ACHN (cell line): ENCODE measurements at places on chromosomes 13 and 19.
A peak's percentile ranks its signal among the peaks of the same experiment; 100 is the strongest.

- DNase-seq: no peak
Observed at GRCh38 chr19:17200408-17201079, 14.6 kb upstream of the USE1 start.

GRCh38 chr13:93364166-93364565 lies 137.6 kb downstream of the GPC6 start:
- DNase-seq: no peak

DNA sequence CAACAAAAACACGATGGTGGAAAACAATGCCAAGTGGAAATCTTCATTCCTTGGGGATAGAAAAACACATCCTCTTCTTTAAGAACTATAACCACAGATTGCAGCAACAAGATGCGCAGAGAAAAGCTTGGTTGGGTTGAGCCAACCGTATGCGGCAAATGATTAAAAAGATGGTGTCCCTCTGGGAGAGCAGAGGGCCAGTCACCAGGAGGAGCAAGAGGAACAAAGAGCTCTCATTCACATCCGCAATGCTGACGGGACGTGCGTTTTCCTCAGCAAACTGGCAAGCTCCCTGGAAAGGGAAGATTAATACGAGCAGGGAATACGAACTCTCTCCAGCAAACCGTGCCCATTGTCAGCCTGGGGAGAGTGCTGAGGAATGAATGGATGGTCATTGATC lies 141.6 kb downstream of the KATNAL1 start:
- no peak for DNase-seq

DNA sequence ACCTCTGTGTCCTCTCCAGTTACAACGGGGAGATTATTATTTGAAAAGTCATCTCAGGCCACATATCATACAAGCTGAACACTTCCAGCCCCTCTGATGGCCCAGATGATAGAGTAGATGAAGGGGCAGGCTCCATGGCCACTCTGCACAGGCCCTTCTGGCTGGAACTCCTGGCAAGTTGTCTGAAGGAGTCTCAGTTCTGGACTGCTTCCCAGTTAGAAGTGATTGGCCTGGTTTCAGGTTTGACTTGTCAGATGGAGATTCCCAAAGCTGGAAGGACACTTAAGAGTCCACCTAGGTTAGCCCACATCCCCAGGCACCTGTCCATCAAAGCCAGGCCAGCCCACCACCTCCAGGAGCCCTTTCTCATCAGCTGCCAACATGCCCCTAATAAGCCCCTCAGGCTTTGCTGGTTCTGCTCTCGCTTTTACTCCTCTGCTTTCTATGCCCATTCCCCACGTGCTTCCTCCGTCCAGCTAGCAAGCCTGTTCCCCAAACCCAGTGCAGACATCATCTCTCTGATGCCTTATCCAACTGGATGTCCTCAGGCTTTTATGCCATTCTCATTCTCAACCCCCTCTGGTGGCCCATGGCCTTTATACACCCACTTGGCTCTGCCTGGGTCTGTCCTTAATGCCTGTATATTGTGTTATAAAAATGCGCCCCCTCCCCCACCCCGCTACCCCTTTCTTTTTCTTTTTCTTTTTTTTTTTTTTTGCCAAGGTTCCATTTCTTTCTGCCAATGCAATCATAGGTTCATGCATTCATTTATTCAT lies 56.5 kb downstream of the HSPH1 start:
- no peak for DNase-seq

- DNase-seq: peak; percentile 83
Observed at GRCh38 chr19:16897029-16897855, 8.4 kb downstream of the F2RL3 start.

GRCh38 chr19:57701625-57702024 lies 7.4 kb downstream of the ZNF154 start:
- DNase-seq: no peak

DNA sequence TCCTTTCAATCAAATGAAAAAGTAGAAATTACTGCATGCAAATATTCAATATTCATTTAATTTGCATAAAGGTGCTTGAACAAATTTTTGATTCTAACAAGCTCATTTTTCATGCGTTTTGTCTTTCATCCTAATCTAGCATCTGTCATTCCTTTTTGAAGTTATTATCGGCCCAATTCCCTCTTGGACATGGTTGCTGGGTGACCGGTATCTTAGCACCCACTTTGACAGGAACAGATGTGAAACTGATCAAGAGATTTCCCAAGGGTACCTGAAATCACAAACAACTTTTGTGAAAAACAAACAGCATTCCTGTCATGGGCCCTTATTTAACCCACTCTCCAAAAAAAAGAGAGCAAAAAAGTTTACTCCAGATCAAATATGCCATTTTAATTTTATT lies 13.3 kb downstream of the DACH1 start:
- no peak for DNase-seq

DNA sequence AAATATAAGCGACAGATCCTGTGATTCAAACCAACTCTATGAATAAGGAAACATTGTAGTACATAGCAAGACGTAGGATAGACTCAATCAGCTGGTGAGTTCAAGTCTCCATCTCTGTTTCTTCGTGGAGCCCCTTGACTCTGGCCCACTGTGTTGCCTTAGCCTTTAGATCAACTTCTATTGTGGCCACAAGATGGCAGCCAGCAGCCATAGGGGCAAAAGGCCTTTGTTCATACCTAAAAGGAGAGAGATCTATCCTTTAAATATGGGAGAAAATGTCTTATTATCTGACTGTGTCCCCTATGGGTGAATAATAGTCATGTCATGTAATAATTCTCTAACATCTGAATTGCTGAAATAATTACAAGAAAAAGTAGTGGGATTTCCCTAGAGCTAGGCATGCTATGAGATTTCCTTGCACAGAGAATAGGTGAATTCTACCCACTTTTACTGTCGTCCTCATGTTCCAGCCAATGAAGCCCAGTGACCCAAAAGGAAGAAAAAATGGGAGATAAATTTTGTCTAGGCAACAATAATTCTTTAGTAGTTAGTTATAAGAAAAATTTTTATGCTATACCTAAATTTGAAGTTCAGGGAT lies 129.4 kb downstream of the PCDH20 start:
- peak; percentile 63 for DNase-seq

DNA sequence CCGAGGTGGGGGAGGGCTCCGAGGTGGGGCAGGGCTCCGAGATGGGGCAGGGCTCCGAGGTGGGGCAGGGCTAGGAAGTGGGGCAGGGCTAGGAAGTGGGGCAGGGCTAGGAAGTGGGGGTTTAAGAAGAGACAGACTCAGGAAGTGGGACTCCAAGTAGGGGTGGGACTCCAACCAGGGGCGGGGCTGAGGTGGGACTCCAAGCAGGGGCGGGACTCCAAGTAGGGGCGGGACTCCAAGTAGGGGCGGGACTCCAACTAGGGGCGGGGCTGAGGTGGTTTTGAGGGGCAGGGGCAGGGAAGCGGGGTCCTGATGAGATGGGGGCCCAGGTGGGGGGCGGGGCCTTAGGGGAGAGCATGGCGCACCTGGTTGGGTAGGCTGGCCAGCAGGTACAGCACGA lies 13.6 kb downstream of the CFD start:
- DNase-seq: peak; percentile 25

DNA sequence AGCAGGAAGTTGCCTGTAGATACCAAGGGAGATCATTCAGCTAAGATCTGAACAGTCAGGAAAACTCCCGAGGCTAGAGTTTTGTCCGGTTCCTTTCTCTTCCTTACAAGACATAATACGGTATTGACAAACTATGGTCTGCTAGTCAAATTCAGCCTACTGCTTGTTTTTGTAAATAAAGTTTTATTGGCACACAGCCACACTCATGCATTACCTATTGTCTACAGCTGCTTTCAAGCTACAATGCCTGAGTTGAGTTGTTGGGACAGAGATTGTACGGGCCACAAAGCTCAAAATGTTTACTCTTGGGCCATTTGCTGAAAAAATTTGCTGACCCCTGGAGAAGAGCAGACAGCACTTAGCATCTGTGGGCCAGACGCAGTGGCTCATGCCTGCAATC lies 2.5 kb downstream of the SLC1A6 start:
- no peak for DNase-seq

- DNase-seq: no peak
Observed at GRCh38 chr13:108188260-108188659, 27.1 kb downstream of the LIG4 start.

- no peak for DNase-seq
Observed at GRCh38 chr19:53388168-53388567, 6.8 kb upstream of the ZNF765 start.

DNA sequence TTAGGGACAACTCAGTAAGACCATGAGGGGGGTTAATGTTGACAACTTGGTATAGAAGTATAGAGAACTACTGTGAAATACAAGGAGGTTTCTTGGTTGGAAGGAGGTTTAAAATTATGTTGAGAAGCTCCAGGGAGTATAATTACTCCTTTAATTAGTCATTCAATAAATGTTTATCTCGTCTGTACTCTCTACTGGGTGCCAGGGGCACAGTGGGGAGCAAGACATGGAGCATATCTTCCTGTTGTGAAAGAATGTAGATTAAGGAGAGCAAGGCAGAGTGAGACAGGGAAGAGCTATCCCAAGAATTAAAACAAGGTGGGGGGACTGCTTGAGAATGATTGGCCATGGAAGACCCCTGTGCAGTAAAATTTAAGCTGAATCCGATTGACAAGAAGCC lies 33.7 kb upstream of the TDRD3 start:
- DNase-seq: no peak

DNA sequence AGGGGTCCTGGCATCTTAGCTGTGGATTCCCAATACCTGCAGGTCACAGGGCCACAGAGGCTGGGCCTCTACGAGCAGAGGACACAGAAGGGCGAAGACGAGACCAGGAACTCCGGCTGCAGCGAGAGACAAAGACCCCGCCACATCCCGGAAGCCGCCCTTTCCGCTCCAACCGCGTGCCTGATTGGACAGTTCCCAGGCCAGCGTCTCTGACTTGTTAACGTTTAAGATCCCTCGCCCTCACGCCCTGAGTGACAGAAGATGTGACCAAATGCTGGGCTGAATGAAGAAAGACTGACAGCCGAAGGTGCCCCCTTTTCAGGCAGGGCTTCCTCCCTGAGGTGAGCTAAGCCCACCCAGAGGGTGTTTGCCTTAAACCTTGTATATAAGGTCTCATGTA lies at the start of gene ZNF98:
Gene ZNF98, minus strand, starts transcription at position 136 of the 400 bp plus-strand sequence. Its CDS starts 122 bp downstream, at position 14.
- DNase-seq: no peak

DNA sequence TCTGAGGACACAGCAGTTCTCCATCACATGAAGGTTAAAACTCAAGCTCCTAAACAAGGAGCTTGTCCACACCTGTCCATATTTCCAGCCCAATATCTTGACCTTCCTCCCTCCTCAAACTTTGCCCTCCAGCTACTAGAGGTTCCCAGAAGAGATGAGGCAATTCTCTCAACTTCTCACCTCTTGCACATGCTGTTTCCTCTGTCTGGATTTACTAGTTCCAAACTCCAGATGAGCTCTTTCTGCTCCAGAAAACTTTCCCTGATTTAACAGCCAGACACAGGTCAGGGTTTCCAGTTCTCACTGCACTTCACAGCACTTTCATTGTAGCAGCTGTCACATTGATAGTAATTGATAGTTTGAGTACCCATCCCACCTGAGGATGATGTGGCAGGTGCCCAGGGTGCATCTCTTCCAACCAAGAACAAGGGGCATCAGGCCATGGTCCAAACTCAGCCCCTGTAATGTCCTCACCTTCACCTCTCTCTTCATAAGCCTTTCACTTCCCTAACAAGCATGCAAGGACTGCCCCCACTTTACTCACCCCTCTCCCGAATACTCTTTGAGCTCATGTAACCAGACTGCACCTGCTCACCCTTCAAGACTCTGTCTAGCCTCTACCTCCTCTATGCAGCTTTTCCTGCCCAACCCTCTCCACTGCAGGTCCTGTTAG lies 3.0 kb upstream of the WDFY2 start:
- DNase-seq: no peak
